Activated naive CD4-positive, alpha-beta T cell (primary cell): ENCODE measurements at places on chromosomes 7 and 10.

DNA sequence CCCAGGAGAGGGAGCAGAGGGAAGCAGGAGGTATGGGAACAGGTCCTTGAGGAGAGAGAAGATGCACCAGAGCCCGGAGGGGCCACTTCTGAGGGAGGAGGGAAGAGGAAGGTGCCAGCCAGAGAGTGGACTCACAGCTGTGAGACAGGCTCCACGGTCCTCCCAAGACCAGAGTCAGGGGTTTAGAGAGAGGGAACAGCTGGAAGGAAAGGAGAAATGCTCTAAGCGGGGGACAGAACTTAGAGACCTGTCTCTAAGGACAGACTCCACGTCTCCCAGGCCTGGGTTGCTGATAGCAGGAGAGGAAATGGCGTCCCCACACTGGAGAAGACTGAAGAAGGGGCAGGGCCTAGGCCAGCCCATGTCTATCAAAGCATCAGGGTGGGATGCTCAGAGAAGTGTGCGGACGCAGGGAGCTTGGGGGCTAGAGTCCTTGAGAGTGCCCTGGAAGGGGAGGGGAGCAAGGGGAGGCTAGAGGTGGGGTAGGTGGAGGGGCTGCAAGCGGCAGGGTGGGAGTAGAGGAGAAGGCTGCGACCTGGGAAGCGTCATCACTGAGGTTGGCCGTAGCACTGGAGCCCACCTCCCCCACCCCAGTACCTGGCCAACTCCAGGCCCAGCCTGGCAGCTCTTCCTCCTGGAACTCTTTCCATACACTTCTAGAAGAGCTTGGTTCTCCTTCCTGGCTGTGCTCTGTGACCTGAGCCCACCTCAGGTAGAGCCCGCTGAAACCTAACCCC lies 25.6 kb upstream of the GRID1 start:
- no peak for DNase-seq

- DNase-seq, result no peak
These were observed 129.4 kb downstream of the DNAJB6 start for GRCh38 chr7:157465891-157466866.

- DNase-seq, result no peak
These were observed 101.2 kb downstream of the RPS24 start for GRCh38 chr10:78134773-78135306.

- no peak for DNase-seq
These were observed 127.6 kb downstream of the CHN2 start for GRCh38 chr7:29322023-29322712.

DNA sequence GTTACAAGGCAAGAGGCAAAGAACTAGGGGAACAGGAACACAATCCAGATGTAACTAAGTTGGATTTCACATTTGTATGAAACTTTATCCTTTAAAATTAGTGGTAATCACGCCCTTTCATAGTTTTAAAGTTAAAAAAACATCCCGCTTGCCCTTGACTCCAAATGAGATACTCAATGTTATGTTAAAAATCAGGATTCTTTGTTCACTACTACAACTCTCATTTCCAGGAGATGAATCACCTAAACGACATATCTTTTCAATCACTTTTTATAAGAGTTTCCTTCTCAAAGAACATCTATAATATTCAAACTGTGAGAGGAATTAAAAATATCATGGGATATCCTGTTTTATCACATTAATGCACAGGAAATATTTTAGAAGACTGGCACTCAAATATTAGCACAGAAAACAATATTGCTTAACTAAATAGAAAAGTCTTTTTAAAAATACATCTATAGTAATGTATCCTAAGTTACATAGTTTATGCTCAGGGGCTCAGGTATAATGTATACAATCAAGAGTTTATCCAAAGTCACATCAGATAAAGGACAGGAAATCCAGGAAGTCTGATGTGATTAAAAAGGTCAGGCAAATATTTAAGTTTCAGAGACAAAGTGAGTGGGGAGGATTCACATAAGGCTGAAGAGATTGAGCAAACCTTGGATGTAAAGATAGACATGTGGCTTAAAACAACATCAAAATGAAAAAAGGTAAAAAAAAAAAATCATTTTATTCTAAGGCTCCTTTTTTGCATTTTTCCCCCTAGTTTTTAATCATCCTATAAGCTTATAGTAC lies 41.9 kb downstream of the CADPS2 start:
- DNase-seq, result no peak

GRCh38 chr10:127135844-127136577 lies 60.4 kb downstream of the INSYN2A start:
- no peak for DNase-seq

DNA sequence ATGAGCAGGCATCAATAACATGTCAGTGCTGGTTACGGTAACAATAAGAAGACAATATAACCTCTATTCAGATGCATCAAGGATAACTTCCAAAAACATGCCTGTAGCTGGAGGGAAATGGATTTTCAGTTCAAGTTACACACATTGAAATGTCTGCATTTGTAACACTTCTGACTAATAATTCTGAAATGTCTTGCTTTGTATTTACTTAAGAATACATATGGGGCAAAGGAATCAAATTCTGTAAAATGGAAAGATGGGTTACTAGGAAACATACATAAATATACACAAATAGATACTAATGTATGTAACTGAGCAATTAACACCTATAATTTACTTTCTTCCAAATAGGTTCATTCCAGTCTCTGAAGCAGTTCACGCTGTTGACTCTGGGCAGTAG lies 18.6 kb upstream of the MTPN start:
- DNase-seq, result no peak
